ENCODE measurements at places on chromosomes 11 and 22.

DNA sequence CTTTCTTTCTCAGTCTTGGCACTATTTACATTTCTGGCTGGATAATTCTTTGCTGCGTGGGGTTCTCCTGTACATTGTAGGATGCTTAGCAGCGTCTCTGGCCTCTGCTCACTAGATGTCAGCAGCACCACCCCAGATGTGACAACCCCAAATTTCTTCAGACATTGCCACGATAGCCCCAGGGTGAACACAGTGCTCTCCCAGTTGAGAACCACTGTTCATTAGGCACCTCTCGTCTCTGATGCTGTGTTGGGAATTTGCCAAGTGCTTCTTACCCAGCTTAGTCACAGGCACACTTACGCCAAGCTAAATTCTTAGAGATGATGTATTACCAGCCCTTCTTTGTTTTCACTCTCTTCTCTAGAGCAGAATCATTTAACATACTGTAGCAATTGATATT is 9.4 kb downstream of the TRIM6 start:
- DNase-seq, result no peak

DNA sequence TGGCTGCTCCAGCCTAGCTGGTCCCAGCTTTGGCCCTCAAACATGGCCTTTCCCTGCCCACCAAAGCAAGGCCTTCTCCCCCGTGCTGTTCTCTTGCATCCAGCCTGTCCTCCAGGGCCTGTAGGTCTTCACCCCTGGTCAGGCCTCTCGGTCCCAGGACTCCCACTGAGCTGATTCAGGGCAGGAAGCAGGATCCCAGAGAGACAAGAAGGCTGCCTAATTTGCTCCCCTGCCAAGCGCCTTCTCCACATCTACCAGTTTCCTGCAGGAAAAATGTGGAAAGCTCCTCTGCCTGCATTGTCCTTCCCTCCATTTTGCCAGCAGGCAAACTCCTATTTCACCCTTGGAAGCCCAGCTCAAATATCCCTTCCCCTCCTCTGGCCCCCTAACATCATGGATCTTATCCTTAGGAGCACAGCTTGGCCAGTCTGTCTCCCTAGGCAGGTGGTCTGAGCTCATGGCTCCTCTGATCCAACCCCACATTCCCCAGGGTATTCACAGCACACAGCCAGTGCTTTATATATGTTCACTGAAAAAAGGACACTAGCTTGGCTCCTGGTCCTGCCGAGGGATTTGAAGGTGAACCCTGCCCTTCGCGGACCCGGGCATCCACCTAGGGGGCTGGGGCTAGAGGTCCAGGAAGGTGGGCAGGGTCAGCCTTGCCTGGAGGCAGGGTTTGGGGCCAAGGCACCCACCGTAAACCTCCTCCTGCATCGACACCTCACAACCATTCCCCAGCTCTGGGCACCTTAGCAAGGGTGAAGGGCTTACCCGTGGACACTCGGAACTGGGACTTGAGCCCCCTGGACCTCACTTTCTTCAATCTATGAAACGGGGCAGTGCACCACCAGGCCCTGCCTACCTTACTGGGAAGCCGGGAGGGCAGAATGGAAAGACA is 968 bp downstream of the RHBDD3 start:
- DNase-seq, result no peak

DNA sequence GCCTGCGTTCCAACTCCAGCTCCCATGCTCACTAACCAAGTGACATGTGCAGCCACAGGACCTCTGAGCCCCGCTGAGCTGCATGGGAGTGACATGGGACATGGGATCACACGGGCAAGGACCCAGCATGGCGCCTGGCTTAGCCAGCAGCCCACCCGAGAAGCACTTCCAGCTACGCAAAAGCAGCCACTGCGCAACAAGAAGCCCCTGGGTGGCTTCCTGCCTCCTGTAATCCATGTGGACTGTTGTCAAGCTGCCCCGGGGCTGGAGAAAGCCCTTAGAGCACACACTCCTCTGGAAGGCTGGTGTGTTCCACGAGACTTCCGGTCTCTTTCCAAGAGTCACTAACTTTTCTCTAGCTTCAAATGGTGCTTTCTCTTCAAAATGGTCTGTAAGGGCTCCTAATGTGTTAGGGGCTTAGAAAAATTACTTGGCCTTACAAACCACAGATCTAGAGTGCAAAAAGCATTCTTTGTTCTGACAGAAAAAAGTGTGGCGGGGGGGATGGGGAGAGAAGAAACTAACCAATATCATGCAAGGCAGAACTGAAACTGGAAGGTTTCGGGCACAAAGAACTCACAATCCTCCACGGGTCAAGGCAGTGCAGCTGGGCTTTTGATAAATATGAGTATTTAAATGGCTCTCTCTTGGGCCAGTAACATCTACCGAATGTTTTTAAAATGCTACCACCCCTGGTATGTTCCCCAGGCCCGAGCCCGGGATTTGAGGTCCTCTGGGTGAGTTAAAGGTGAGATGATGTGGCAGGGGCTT is 5.5 kb downstream of the C11orf24 start:
- DNase-seq, result no peak

- DNase-seq, result peak; percentile 56
These were observed 177.9 kb upstream of the CADM1 start for GRCh38 chr11:115682101-115682500.

DNA sequence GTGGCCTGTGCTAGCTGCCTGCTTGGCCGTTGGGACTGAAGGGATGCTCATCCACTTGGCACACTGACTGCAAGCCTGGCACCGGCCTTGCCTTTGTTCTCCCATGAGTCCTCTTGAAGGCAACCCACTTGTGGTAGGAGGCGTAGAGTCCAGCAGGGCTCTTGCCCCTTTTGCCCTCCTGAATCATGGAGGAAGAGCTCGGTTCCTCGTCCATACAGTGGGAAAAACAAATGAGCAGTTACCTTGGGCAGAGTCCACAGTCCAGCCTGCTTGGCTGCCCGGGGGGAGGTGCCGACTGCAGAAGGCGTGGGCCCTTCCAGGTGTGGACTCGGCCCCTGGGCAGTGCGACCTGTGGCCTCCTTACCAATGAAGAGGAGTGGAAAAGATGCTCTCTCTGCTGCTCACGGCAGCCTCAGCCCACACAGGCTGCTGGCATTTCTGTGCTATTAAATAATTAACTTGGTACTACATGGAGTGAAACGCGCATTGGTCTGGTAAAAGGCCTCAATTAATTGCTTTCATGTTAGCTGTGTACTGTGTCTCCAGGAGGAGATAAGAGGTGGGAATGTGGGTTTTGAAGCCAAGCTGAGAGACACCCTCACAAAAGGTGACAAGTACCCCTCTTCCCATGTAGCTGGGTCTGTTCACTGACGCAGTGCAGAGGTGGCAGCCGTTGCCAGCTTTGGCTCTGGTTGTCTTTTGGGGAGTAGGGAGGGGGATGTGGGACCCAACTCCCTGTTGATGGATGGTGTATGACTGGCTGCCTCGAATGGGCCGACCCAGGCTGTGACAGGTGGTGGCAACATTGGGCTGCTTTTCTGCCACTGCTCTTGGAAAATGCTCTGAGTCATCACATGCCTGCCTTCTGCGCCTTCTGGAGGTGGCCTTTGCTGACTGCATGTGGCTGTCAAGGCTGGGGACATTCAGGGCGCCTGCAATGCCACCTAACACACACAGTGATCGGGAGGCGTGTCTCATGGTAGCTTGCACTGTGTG is 26.8 kb upstream of the B3GAT1 start:
- DNase-seq, result no peak

DNA sequence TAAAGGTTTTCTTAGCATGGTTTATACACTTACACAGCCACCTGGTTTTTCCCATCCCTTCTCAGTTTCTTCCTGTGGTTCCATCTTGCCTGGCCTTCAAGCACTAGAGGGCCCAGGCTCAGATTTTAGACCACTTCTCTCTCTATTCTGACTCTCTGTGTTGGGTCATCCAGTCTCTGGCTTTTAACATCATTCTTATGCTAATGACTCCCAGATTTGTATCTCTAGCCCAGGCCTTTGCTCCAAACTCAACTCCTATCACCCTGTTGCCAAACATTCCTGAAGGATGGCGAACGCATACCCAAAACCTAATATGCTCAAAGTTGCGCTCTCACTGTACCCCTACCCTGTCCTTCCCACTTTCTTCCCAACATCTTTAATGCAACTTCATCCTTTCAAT is 135.1 kb downstream of the SPATA19 start:
- no peak for DNase-seq

DNA sequence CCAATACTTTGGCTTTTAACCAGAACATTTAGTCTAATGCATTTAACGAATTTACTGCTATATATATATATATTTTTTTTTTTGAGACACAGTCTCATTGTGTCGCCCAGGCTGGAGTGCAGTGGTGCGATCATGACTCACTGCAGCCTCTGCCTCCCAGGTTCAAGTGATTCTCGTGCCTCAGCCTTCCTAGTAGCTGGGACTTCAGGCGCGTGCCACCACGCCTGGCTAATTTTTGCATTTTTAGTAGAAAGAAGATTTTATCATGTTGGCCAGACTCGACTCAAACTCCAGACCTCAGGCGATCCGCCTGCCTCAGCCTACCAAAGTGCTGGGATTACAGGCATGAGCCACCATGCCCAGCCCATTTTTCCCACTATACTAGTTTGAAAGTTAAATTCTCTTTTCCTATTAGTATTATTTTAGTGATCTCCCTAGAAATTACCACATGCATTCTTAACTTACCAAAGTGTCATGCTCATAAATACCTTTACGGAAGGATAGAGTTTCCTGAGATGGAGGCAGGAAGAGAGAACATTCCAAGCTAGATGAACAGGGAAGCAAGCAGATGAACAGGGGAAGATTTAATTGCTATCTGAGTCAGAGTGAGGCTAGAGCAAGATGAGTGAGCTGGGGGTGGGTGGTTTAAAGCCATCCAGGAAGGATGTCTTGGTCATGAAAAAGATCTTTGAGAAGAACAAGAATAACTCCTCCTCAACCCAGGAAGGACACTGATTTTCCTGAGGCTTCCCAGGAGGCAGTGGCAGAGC is 4.4 kb upstream of the PGAP2 start:
- DNase-seq, result no peak

DNA sequence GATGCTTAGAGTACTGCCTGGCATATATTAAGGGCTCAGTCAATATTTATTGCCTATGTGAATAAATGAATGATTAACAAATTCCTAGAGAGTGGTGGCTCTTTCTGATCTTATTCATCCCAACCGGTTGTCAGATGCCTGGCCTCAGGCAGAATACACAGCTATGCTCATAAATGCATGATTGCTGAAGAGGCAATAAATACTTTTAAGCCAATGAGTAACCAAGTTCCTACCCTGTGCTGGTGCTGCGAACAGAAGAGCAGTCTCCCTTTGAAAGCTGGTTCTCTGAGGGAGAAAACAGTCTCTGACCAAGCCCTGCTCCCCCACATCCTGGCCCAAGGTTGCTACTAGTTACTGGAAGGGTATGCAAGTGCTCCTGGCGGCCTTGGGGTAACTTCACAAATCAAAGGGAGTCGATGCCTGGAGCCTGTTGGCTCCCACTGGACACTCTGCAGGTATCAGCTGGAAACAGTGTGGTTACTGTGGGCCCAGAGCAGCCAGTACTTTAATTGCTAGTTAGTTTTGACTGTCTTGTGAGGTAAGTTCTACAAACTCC is 2.8 kb downstream of the USH1C start:
- no peak for DNase-seq

DNA sequence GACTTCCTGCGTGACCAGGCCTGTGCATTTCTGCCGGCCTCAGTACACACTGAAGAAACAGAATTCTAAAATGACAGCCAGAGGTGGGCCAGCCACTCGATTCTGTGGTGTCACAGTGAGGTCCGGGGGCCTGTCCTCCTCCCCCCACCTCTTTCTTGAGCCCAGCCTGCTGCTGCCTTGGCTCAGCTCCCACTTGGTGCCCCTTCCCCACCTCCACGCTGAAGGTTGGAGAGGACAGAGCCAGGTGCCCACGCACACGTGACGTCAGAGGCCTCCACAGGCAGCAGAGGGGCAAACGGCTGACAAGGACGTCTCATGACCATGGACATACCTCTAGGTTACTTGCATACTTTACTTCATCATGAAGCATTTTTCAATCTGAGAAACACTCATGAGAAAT is 78.0 kb upstream of the SHANK2 start:
- DNase-seq, result no peak

GRCh38 chr22:26658671-26659478 is 1.5 kb downstream of the MIAT start:
- DNase-seq, result peak; percentile 78

- peak; percentile 84 for DNase-seq
These were observed 177.9 kb downstream of the ETS1 start for GRCh38 chr11:128409476-128409875.

- no peak for DNase-seq
These were observed 42.1 kb downstream of the PTPRJ start for GRCh38 chr11:48022445-48022844.

DNA sequence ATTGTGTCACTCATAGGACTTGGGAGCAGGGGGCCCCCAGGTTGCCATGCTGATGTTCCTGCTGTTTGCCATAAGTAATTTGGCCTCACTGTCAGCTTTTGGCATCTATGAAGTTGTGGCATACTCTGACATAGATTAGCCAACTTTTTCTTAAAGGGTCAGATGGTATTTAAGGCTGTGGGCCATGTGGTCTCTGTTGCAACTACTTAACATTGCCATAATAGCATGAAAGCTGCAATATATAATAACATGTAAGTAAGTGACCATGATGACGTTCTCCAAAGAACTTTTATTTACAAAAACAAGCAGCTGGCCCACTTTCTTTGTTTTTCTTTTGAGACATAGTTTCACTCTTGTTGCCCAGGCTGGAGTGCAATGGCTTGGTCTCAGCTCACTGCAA is 2.2 kb upstream of the TMEM216 start:
- no peak for DNase-seq

- DNase-seq, result no peak
These were observed 15.9 kb downstream of the PRSS23 start for GRCh38 chr11:86816251-86816726.

GRCh38 chr11:64026575-64027205 is 9.0 kb upstream of the FLRT1 start:
- no peak for DNase-seq

- DNase-seq, result no peak
These were observed 1.1 kb upstream of the CCND1 start for GRCh38 chr11:69639831-69640230.

GRCh38 chr11:86940122-86940777 is 14.9 kb downstream of the FZD4 start:
- no peak for DNase-seq

- DNase-seq, result no peak
These were observed 33.9 kb upstream of the MN1 start for GRCh38 chr22:27835446-27835845.

- DNase-seq, result no peak
These were observed 188.3 kb downstream of the OPCML start for GRCh38 chr11:133343951-133344350.

- no peak for DNase-seq
These were observed 5.9 kb upstream of the HMOX1 start for GRCh38 chr22:35375031-35375430.

DNA sequence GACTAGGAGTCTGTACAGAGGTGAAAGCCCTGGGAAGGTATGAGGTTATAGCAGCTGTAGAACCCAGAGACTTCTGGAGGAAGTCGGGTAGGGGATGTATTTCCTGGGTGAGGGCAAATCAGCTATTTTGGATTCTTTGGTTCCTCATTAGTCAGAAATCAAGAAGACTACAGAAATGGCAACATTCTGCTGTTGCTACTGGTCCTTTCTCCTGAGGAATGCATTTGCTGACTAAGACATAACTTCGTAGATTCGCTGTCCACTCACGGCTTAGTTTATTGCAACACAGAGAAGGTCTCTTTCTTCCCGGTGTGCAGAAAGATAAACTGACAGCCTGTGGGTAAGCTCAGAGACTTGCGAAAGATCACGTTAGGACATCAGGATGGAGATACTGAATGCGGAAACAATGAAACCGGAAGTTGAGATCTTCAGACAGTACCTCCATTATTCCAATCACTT is 25.3 kb upstream of the SESN3 start:
- DNase-seq, result no peak

- DNase-seq, result no peak
These were observed 32.2 kb downstream of the CSNK2A3 start for GRCh38 chr11:11320825-11321224.

Data from fibroblast of skin of left biceps (primary cell).